ENCODE measurements at places on chromosomes 5 and 9.

GRCh38 chr9:114256827-114257328 lies 66.0 kb upstream of the ORM1 start:
- DNase-seq = no peak

DNA sequence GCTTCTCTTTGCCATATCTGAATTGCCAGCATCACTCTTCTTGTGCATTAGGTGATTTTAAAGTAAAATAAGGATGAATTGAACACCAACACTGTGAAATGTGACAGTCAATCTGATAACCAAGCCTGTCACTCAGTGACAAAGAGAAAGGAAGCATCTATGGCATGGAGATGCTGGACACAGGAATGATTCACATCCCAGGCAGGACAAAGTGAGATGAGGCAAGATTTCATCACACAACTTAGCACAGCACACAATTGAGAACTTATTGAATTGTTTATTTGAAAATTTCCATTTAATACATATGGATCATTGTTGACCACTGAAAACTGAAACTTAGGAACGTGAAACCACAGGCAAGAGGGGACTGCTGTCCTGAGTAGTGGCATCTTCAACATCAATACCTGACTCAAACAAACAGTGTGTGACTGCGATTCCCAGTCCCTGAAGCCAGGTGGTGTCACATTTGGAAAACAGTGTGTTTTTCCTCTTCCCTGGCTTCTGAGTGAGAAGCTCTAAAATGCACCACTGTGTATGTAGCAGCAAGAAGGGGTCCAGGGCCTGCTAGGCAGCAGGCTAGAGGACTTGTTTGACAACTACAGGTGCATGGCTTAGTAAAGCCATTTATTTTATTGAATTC lies 10.7 kb downstream of the GAPT start:
- DNase-seq = no peak

DNA sequence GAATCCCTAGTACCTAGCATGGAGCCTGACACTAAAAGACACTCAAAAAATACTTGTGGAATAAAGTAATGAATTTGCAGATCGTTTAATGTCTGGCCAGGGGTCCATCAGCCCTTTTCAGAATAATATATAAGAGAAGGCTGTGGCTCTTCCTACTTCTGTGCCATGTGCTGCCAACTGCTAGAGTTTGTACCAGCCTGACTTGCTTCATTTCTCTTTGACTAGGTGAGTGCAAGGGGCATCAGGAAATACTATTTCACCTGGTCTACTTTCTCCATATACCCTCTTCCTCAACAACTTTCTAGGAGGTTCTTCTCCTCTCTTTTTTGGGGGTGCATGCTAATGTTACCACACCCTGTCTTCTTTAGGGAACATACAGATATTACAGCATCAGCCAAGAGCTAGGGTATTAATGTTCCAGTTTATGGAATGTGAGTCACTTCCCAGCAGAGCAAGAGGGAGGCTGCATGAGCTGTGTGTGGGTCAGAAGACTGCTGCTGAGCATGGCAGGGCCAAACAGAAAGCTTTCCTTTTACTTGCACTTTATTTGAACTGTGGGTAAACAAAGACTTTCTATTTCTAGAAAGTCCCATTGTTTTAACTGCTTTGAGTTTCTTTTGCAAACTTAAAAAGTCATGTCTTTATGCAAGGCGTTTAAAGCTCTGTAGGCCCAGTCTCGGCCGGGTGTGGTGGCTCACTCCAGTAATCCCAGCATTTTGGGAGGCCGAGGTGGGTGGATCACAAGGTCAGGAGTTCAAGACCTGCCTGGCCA lies 158.9 kb downstream of the ADAMTSL1 start:
- DNase-seq = no peak

DNA sequence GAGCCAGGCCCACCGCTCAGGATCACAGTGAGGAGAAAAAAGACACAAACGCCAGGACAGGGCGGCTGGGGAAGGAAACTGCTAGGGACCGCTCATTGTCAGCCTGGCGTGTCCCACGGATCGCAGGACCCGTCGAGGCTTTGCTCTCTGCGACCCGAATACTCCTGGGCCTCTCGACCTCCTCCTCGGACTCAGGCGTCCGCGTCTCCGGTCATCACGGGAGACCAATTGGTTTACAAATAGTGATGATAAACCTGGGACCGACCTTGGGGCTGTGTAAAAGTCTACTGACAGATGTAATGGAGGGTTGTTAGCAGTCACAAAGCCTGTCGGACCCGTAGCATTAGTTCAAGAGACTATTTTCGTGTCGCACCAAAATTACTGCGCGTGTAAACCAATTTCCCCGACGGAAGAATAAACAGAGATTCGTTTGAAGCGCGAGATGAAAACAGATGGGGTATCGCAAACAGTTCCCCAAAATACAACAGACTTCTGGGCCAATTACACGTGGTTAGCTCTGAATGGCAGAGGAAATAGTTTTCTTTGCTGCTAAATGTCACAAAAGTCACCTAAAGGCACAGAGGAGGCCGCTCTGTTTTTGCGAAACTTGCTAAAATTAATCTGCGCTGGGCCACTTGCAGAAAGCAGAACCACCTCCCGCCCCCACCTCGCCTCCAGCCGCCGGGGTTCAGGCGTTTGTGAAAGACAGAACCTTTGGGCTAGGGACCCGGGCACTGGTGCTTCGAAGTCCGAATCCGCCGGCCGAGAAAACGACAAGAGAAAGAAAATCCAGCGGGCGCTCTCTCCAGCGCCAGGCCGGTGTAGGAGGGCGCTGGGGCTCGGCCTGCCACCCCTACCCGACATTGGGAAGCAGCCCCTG lies 67.6 kb downstream of the FOXD1 start:
- no peak for DNase-seq

DNA sequence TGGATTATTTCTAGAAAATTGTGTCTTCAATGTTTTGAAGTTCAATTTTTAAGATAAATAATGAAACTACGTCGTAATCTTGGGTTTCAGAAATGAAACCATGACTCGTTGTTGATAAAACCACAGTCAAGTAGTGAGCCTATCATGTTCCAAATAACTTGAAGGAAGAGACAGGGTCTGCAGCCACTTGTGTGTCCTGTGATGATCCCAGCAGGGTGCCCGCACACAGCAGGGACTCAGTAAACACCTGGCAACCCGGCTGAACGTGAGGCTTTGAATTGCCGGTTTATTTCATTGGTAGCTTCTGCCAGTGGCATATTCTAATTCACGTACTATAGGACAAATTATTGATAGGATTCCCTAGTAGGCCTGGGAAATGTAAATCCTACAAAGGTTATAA lies 679.6 kb downstream of the IRX1 start:
- no peak for DNase-seq

GRCh38 chr9:112200711-112201110 lies 25.6 kb upstream of the SUSD1 start:
- DNase-seq = no peak

DNA sequence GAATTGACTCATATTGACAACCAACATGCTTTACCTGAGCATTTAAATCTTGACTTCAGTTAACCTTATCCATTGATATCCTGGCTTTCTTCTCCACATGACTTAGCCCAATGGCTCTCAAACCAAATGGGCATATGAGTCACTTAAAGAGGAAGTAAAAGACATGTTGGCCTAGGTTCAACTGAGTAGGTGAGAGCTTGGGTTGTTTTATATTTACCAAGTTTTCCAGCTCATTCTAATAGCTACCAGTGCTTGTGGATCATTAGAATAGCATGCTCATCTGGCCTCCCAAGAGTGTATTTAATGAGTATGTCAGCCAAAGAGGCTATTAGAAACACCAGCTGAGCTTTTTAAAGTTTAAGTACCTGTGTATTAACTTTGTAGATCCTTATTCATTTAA lies 1049.0 kb downstream of the PTPRD start:
- no peak for DNase-seq

DNA sequence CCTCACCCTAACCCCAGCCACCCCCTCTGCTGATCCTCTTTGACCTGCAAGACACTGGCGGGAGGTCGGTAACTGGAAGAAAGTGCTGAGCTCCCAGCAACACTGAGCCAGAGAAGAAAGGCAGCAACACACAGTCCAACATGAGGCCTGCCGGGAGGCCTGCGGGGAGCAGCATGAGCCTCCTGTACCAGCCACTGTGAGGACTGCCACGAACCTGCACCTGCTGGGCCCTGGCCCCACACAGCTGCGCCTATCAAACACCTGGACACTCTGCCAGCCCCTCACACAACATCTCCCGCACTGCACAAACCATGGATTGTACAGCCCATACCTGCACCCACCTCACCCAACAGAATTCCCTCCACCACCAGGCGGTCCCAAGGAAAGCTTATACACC lies 18.3 kb downstream of the CAMK2A start:
- no peak for DNase-seq

DNA sequence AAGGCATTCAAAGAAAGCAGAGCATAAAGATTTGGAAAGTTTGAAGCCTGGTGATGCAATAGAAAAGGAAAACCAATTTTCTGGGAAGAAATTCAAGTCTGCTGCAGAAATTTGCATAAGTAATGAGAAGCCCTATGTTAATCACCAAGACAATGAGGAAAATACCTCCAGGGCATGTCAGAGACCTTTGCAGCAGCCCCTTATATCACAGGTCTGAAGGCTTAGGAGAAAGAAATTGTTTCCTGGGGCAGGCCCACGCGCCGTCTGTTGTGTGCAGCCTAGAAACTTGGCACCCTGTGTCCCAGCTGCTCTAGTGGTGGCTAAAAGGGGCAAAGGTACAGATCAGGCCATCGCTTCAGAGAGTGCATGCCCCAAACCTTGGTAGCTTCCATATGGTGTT lies 495.3 kb upstream of the CDH6 start:
- no peak for DNase-seq

- DNase-seq = no peak
Observed at GRCh38 chr5:133891390-133891789, 77.0 kb downstream of the C5orf15 start.

DNA sequence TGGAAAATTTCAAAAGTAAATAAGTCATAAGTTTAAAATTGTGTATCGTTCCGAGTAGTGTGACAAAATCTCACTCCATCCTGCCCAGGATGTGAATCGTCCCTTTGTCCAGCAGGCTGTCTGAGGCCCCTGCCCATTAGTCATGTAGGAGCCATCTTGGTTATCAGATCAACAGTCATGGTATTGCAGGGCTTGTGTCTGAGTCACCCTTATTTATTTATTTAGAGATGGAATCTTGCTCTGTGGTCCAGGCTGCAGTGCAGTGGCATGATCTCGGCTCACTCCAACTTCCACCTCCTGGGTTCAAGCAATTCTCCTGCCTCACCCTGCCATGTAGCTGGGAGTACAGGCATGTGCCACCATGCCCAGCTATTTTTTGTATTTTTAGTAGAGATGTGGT lies 30.2 kb downstream of the ITGA2 start:
- no peak for DNase-seq

DNA sequence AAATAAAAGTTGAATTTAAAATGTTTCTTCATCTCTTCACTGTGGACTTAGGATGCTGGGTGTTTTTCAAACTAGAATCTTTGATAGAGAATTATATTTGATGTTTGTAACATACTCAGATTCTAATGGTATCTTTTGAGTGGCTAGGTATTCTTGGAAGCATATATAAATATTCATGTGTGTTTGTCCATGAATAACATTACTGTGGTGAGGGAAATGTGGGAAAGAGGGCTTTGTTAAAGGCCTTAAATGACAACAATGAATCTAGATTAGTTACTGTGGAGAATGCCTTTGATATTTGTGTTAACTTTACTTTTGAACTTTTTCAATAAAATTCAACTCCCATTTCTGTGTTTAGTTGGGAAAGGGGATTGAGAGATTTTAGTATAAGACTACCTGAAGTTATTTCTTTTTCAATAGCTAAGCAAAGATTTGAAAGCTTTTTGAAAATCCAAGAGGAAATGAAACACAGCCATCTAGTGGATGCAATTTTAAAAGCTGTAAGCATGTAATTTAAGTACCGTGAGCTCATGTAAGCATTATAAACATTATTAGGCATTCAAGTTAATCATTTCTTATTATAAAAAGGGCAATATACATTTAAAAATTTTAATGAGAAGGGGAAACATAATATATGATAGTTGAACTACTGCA lies 69.6 kb downstream of the CCDC171 start:
- no peak for DNase-seq

DNA sequence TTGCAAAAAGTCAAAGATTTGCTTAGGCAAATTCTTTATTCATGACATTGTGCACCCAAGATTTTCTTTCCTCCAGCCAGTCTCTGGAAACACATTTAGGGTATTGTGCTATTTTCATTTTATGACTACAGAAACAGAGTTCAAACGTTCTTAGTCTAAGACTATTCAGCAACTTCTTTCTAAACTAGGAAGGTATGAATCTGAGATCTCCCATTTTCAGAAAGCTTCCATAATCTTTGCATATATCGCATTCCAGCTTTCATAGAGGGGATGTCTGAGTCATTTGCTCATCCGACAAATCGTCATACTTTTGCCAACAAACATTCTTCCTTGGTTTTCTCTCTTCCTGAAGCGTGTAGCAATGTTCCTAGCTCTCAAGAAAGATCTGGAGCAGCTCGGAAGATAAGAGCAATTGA lies 1.6 kb upstream of the PAPPA start:
- no peak for DNase-seq

DNA sequence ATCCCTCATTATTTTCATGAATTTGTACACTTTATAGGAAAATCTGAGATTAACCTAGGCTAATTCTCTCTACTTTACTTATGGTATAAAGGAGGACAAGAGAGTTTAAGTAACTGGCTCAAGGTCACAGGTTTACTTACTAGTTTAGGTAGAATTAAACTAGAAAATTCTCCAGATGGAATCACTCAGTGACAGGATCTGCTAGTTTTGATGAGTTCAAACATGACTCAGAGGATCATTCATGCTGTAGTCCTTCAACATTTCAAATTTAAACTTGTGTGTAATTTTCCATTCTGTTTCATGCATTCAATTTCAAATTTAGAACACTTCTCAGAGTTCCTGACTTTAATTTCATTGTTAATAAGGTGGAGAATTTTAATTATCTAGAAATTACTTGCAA lies 485.7 kb upstream of the TUSC1 start:
- no peak for DNase-seq

DNA sequence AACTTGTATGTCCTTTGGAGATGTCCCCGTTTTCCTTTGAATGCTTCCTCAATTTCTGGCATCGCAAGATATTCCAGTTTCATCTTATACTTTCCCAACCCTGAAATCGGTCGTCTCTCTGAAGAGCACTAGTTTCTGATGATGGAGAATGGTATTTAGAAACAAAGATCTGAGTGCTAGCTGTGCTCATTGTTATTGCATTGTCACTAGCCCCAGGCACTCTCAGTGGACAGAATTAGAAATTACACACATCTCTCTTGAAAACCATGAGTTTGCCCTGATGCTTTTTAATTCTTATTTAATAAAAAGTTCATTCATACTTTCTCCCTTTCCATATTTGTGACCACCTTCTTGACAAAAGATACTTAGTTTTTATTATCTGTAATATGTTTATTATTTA lies 67.7 kb downstream of the C9orf152 start:
- DNase-seq = no peak

DNA sequence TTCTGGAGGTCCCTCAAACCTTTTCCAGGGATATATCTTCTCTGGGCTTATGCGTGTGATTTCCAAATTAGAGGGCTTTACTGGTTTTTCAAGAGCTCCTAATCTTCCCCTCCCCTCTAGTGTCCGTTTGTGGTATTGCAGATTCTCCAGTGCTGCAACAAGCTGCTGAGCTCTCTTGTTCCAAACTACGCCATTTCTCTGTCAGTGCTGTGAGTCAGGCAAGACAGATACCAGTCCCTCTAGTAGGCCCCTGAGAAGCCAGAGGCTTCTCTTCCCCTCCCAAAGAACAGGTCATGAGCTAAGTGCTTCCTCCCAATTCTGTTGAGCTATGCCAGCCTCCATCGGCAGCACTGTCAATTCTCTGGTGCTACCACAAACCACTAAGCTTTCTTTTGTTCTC lies 149.5 kb downstream of the FANCC start:
- peak; percentile 61 for DNase-seq

- no peak for DNase-seq
Observed at GRCh38 chr9:127683723-127684122, 23.1 kb upstream of the CFAP157 start.

GRCh38 chr5:72283358-72283757 lies 36.7 kb downstream of the MRPS27 start:
- DNase-seq = no peak

Data from CMK (cell line).